ENCODE measurements at places on chromosomes 5 and 9.
A peak's percentile ranks its signal among the peaks of the same experiment; 100 is the strongest.

- no peak for DNase-seq
Observed at GRCh38 chr5:118486647-118487225, 501.6 kb downstream of the DTWD2 start.

GRCh38 chr9:121997791-121998190, 95.3 kb downstream of the TTLL11 start:
- peak; percentile 62 for DNase-seq

- DNase-seq = no peak
Observed at GRCh38 chr5:57552033-57552432, 69.4 kb upstream of the ACTBL2 start.

DNA sequence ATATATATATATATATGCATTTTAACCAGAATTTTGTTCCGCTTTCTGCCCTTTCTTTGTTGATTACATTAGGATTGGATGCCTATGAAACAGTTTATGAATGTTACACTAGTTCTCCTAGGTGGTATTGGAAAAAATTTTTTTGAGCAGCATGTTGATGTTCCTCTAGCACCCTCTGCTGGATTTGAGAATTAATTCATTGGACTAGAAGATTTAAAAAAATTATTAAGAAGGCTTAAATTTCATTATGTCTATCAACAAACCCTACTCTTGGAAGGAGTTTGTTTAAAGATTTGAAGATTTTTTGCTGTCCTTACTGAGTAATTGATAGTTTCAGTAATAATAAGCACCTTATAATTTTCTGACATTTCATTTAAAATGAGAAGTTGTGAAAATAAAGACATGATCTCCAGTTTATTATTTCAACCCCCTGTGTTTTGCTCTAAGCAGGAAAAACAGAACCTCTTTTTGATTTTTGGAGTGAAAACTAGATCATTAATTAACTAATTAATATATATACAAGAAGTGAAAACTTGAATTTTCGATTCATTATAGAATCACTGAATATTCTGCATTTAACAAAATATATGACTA, 89.6 kb downstream of the CCDC171 start:
- DNase-seq = peak; percentile 51

DNA sequence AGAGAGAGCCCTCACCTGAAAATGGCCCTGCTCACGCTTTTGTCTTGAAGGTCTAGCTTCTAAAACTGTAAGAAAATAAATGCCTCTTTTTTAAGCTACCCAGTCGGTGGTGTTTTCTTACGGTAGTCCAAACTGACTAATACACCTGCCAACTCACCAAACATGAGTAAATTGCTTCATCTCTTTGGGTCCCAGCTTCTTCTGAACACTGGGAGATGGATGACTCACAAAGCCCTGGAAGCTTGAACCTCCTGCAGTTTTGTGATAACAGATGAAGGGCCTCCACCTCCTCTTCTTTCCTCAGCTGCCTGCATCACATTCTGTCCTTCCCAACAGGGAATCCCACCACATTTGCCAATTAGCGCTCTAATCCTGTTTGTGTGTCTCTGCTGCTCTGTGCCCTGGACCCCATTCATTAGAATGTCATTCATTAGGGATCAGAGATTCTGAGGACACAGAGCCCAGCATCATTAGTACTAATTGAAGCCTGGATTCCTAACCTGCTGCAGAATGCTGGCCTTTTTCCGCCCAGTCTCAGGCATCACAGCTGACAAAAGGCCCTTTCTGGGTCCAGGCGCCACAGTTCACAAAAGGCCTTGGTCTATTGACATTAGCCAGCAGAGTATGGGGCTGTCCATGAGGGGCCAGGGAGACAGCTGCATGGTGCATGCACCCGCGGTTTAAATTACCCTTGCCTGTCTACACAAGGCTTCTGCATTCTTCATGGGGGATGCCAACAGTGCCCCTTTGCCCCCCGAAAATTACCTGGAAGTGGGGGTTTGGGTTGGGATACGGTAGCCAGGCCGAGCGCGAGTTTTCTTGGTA, 349.3 kb downstream of the SEMA5A start:
- peak; percentile 80 for DNase-seq

- peak; percentile 78 for DNase-seq
Observed at GRCh38 chr5:61805101-61805500, 473.0 kb downstream of the ZSWIM6 start.

DNA sequence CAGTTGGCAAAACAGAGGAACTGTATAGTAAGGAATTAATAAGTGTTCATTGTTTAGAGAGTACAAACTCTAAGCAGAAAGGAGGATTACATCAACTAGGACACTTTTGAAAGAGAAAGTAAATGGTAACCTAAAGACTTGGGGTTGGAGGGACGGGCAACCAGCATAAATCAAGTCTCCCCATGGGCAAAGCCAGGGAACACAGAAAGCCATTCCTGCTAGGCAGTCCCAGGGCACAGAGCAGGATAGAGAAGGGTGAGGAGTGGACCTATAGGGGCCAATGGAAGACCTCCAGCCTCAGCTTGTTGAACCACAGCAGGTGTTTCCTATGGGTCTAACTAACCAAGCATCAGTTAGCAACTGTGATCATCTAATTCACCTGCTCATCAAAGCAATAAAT, 9.2 kb upstream of the ERAP1 start:
- no peak for DNase-seq

- DNase-seq = no peak
Observed at GRCh38 chr5:158050421-158050820, 191.5 kb upstream of the CLINT1 start.

DNA sequence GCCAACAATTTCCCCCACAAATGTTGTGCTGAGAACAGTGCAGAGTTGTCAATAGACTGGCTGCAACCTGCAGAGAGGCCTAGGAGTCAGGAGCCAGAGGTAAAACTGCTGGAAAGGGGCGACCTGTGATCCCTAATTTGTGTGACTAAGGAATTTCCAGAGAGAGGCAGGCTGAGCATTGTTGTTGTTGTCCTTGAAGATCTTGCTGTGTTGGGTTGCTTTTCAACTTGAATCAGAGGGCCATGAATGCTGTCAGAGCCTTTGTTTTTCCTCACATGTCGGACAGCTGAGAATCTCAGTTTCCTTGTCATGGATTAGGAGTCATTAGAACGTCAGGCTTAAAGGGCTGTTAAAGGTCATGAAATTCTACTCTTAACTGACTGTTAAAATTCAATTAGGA, 134.6 kb upstream of the ASTN2 start:
- DNase-seq = no peak

DNA sequence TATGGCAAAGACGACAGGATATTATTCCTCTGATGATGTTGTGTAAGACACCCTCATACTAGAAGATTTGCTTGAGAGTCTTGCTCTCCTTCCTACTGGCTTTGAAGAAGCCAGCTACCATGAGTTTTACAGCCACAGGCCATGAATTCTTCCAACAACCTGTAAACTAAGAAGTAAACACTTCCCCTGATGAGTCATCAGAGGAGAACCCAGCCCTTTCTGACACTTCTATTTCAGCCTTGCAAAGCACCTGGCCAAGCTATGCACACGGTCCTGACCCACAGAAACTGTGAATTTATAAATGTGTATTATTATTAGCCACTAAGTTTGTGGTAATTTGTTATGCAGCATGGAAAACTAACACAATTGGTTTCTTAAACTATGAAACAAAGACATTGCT, 288.8 kb upstream of the ADAMTSL1 start:
- no peak for DNase-seq

GRCh38 chr5:74082512-74083055, 456.6 kb downstream of the ARHGEF28 start:
- DNase-seq = no peak

DNA sequence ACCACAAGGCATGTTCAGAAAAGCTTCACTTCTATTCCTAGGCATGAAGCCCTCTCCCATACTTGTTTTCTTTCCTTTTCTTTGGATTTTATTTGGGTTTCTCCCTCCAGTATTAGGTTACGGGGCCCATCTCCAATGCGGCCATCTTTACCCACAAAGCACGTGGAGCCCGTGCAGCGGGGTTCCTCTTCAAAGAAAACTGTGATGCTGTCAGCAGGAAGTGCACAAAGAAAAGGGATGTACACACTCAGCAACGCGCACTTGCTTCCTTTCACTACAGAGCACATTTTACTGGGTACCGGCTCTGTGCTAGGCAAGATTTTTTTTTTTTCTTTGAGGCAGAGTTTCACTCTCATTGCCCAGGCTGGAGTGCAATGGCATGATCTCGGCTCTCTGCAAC, 106.6 kb downstream of the COL23A1 start:
- DNase-seq = no peak

- DNase-seq = peak; percentile 48
Observed at GRCh38 chr5:172455511-172456061, 1.3 kb upstream of the SH3PXD2B start.

DNA sequence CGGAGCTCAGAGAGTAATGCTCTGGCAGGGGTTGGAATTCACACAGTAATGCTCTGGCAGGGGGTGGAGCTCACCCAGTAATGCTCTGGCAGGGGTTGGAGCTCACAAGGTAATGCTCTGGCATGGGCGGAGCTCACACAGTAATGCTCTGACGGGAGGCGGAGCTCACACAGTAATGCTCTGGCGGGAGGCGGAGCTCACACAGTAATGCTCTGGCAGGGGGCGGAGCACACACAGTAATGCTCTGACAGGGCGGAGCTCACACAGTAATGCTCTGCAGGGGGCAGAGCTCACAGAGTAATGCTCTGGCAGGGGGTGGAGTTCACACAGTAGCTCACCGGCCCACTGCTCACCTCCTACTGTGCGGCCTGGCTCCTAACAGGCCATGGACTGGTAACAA, 47.2 kb upstream of the LPCAT1 start:
- no peak for DNase-seq

DNA sequence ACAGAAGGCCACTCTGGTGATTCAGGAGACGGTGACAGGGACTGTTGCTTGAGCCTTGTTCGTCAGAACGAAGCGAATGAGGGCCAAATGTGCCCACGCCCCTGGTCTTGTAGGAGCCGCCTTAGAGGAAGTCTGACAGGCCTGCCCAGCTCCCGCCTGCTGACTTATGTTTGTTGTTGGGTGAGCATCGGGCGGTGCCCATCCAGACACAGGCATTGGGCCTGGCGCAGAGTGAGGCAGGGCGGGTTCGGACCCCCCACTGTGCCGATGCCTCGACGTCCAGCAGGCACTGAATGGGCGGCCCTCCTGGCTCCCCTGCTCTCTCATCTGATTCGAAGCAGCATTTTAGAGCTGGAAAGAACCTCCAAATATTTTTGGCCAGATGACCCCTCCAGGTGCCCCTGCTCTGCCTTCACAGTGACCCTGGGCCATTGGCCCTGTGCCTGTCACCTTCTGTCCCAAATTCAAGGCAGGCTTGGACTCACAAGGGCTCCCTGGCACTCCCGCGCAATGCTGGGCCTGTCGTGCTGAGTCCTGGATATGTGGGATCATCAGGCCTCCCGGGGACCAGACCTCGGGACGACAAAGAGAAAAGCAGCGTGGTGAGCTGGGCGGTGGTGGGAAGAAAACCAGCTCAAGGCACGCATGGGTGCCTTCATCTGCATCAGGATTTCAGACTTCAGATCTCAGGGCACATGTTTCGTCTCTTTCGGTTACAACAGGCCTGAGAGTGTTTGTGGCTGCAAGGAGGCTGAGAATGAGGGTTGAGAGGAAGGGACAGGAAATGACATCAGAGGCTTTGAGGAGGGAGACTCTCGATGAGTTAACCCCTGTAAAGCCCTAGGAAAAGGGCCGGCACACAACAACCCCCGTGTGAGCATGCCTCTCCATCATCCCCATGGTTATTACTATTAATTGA, 37.1 kb upstream of the OLFM1 start:
- DNase-seq = no peak

DNA sequence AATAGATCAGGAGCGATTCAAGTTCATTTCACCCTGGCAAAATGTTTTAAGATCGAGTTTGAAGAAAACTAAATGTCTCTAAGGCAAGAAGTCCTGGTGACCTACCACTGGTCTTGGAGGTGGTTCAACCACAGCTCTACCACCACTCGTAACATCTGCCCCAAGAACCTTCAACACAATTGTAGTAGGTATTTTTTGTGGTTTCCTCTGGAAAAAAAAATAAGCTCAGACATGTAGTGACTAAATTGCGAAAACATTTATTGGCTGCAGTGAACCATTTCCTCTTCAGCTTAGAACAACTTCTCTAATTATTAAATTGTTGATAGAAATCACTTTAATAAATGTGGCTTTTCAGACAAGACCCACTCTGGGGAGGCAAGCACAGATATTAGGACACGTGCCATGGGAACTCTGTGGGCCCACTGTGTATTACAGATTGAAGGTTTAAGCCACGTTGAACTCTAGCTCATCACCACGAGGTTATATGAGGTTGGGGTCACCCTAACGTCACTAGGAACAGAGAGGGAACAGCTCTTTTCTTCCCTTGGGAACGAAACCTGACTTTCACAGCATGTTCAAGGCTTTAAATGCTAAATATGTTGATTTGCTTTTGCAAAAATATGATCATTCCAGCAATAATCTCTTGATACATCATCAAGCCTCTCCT, 142.9 kb downstream of the HSD17B3 start:
- no peak for DNase-seq

All from astrocyte of the spinal cord (primary cell).